Uterus (tissue), 4 donors: ENCODE measurements at places on chromosomes 3 and 15.
A peak's percentile ranks its signal among the peaks of the same experiment; 100 is the strongest.

GRCh38 chr3:7445331-7445730 is 584.4 kb downstream of the GRM7 start:
- DNase-seq: no peak

DNA sequence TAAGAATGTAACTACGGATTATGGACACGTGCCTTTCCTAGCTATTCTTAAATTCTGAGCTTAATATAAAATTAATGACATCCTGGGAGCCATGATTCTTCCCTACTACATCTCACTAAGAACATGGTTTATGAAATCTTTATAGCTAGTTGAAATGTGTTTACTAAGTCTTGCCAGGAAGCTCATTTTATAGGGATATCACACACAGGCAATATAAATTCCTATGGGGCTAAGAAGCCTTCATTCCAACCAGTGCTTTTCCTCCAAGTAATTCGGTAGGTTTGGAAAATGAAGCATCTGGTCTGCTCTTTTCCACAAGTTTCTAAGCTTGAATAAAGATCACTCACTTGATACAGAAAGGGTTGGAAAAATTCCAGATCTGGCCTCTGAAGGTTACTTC is 802.6 kb downstream of the FHIT start:
- DNase-seq: no peak

- no peak for DNase-seq
Measured at GRCh38 chr3:8756671-8757070, 12.7 kb downstream of the OXTR start.

- no peak for DNase-seq
Measured at GRCh38 chr3:167662919-167663400, 9.2 kb upstream of the WDR49 start.

DNA sequence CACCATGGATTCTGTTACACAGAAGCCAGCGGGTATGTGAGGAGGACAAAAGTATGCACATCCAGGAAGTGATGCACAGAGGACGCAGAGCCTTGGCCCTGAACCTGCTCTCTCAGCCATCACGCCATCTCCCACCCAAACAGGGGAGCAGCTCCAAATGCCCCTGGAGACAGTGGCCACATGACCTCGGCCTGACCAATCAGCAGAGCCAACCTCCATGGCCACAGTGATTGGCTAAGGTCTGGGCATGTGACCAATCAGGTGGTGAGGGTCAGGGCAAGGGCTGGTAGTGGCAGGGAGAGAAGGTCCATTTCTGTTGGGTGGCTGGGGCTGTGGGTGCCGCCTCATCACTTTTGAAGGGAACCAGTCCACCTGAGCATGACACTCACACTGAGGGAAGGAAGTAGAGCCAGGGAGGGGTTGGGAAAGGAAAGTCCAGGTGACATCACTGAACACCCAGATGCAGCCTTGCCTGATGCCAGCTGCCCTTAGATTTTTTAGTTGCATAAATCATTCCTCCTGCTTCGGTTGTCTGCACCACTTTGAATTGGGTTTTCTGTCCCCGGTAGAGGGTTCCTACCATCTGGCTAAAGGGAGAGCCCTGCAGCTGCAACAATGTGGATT is 70.3 kb upstream of the IQSEC1 start:
- DNase-seq: no peak

DNA sequence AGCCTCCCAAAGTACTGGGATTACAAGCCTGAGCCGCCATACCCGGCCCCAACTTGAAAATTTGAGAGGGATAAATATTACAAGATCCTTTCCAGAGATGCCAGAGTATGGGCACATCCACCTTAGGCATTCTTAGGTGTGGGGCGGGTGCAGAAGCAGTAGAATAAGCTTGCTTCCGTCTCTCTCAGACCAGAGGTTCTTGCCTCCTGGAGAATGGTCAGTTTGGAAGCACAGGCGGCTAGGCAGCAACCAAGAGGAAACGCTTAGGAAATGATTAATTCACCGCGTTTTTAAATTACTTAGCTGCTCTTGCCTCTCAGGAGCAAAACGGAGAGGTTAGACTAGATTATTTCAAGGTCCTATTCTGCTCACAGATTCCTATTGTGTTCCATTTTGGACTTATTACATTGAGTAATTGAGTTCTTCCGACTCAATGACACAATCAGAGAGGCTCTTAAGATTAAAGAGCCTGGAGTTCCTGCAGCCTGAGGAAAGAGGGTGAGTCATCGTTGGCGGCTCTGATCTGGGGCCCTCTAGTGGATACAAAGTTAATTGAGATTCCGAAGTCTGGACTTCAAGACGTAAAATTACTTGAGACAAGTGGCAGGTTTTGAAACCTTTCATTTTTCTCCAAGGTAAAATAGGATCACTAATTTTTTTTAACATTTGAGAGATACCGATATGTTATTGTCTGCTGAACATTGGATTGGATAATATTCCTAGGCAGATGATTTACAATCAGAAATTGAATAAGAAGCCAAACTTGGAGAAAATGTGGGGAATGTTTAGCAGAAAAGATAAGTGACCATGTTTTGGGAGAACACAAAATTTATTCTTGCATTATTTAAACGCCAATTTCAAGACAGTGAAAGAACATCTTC is 5.8 kb upstream of the TOPAZ1 start:
- peak; percentile 31 for DNase-seq

DNA sequence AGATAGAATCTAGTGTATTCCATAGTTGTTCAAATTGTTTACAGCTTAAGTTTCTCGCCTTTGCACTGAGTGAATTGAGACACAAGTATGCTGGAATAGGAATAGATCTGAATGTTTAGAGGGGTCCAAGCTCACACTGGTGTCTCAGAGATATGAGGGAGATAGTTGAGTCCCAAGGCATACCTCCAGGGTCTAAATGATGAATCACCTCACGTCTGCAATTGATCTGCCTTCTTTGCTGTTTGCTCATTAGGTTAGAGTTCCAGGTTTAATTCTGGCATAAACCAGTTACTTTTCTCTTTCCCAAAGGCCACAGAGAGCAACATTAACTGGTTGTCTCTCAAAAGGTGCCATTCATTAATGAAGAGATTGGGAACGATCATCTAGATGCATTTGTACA is 106.3 kb upstream of the MME start:
- DNase-seq: no peak

DNA sequence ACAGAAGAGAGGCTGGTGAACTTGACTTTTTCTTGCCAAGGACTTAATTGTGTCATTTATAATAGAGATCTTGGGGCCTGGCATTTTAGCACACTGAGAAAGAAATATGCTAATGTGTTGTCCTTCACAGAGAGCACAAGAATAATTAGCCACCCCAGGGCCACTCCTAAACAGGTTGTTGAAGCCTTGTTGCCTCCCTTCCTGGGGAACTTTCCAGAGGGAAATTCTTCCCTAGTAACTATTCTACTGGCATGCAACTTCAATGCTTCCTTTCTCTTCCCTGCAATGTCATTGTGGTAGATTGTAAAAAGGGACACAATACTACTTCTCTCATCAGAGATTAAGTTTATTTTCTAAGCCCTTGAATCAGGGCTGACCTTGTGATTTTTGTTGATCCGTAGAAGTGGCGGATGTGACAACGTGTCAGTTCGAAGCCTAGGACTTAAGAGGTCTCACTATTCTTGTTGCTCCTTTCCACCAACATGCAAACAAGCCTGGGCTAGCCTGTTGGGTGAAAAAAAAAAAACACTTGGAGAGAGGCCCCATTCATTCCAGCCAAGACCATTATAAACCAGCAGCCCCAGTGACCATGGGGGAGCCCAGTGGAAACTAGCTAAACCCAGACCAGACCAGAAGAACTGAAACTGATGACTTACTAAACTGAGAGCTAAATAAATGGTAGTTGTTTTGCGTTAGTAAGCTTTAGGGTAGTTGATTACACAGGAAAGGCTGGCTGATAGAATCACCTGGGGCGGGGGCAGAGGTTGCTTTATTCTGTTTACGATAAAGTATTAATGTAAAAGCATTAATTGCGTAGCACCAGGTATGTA is 287.2 kb downstream of the SHQ1 start:
- DNase-seq: no peak

- DNase-seq: no peak
Measured at GRCh38 chr15:48317221-48317620, 14.0 kb upstream of the DUT start.

DNA sequence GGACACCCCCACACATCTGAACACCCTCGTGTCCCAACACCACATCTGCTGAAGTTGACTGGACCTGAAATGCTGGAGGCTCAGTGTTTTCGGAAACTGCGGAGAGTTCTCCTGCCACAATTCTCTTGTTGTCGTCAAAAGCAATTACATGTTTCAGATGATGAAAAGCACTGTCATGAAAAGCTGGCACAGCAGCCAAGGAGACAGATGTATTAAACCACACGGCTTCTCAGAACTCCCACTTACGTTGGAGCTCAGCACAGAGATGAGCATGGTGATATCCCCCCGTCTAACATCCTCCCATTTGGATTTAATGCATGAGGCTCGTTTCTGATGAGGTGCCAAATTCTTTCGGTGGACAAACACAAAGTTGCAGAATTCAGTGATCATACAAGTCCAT is 180.1 kb downstream of the RORA start:
- peak; percentile 47 for DNase-seq

DNA sequence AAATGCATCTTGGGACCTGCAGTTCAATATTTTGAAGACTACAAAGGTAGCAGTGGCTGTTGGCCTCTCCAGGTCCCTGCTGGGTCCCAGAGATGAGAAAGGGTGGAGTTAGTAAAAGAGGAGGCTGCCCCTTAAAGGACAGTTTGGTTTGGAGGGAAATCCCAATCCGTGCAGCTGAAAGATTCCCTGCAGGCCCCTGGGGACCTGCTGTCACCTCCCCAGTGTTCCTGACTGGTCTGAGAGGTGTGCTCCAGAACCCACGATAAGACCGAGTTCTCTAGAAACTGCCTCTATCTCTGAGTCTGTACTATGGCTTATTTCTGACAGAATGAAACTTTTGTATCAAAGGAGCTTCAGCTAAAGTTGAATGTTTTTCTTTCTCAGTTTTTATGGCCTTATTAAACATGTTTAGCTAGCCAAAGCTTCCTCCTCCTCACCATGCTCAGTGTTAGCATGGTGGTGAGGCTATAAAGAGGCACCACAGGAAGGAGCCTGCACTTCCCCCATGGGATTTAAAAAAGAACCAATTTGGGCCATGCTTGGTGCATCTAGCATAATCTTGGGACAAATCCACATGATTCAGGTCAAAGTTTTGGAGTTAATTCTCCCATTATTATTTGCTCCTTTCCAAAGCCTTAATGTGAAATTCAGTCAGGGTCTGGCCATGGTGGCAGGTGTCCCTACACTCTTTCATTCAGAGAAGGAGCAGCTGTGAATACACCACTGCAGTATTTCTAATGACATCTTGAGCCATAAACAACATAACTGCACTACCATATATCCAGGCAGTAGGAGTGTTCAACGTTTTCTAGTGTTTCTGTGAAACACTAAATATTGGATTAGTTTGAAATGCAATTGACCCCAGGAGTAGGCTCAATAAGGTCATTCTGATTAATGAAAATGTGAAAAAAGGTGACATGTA is 74.4 kb downstream of the ATP1B3 start:
- DNase-seq: no peak

GRCh38 chr15:59762558-59762957 is 73.4 kb upstream of the BNIP2 start:
- DNase-seq: no peak

GRCh38 chr15:94282269-94283250 is 51.2 kb downstream of the MCTP2 start:
- DNase-seq: no peak

- DNase-seq: no peak
Measured at GRCh38 chr15:26971271-26972018, 464 bp downstream of the GABRG3 start.

- no peak for DNase-seq
Measured at GRCh38 chr3:81920816-81921215, 159.4 kb upstream of the GBE1 start.

GRCh38 chr3:79497447-79498111 is 270.2 kb downstream of the ROBO1 start:
- DNase-seq: no peak

- DNase-seq: no peak
Measured at GRCh38 chr3:78021710-78022109, 981.8 kb downstream of the ROBO2 start.

- DNase-seq: no peak
Measured at GRCh38 chr3:147410526-147411237, 1.5 kb downstream of the ZIC1 start.

- no peak for DNase-seq
Measured at GRCh38 chr3:60045686-60046085, 995.9 kb upstream of the CFAP20DC start.
